ENCODE measurements at places on chromosomes 6 and 20.

DNA sequence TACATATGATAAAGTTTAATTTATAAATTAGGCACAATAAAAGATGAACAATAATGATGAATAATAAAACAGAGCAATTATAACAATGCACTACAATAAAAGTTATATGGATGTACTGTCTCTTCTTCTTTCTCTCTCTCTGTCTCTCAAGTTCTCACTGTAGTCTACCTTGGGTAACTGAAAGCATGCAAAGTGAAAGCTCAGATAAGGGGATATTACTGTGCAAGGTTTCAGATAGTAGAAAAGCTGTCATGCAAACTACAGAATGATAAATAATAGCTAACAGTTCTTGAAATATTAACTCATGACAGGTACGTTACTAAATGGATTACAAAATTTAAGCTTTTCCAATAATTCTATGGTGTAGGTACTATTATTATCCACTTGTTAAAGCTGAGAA, 311.9 kb upstream of the PRDM1 start:
- no peak for DNase-seq
- H3K36me3 ChIP-seq, result no peaks in the 10 kb centered on the region
- no peak overlapping the region for H3K27ac ChIP-seq
- no peaks in the 10 kb centered on the region for H3K27me3 ChIP-seq

- no peaks in the 10 kb centered on the region for H3K4me1 ChIP-seq
- no peak overlapping the region for H3K4me3 ChIP-seq
- H3K36me3 ChIP-seq, result no peaks in the 10 kb centered on the region
- H3K27me3 ChIP-seq, result no peaks in the 10 kb centered on the region
Measured at GRCh38 chr6:89777455-89777854, 42.1 kb downstream of the MDN1 start.

- no peaks in the 10 kb centered on the region for H3K36me3 ChIP-seq
- DNase-seq, result no peak
- no peaks in the 10 kb centered on the region for H3K27me3 ChIP-seq
- H3K4me1 ChIP-seq, result no peaks in the 10 kb centered on the region
- H3K4me3 ChIP-seq, result no peak overlapping the region
- H3K27ac ChIP-seq, result no peak overlapping the region
Measured at GRCh38 chr20:48288930-48289507, 503.7 kb upstream of the SULF2 start.

DNA sequence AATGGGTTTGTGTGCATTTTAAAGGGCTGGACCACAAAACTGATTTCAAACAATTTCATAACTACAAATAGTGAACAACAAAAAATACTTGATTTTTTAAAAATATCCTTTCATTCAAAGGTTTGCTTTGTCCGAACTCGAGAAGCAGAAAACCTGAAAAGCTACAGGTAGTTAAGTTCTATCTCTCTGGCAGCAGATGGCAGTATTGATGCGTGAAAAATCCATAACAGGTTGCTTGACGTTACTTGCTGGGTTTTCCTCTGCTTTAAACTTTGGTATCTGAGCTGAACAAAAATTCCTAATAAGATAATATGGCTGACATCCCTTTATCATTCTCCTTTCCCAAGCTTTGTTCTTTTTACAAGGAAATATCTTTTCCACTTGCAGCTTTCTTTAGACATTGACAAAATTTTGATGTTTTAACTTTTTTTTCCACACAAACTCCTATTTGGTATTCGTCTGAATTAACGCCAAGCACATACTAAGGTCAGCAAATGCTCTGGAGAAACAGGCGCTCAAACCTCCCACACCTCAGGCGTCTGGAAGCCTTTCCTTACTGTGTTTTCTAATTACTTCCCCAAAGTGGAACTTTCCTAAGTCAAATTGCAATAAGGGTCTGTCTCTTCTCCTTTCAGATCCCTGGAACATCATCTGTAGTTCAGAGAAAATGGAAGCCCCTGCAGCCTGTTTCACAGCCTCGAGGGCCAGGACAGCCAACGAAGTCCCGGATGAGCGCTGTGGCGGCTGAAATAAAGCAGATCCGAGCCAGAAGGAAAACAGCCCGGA, 50.3 kb upstream of the GFRAL start:
- no peaks in the 10 kb centered on the region for H3K36me3 ChIP-seq
- no peak for DNase-seq
- no peak overlapping the region for H3K4me3 ChIP-seq
- no peak overlapping the region for H3K27ac ChIP-seq
- no peaks in the 10 kb centered on the region for H3K4me1 ChIP-seq

GRCh38 chr6:155201461-155202226, 62.2 kb upstream of the CLDN20 start:
- no peaks in the 10 kb centered on the region for H3K27me3 ChIP-seq
- no peak for DNase-seq
- H3K36me3 ChIP-seq, result no peaks in the 10 kb centered on the region
- H3K27ac ChIP-seq, result peak overlapping the region; percentile 72
- no peak overlapping the region for H3K4me3 ChIP-seq
- no peaks in the 10 kb centered on the region for H3K4me1 ChIP-seq

DNA sequence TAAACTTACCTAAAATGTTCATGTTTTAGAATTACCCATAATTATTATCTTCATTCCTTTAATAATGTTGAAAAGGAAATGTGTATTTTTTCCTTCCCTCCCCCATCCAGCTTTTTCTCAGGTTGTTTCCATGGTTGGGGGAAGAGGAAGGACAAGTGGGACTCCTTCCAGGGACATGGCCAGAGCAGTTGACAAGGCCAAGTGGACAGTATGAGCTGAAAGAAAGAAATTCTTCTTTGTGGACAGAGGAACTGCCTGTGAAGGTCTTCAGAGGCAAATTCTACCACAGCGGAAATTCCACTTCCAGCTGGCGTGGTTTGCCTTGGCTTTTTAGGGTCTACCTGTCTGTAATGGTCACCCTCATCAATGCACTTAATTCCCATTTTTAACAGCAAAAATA, 33.8 kb downstream of the RIN2 start:
- no peak for DNase-seq
- H3K36me3 ChIP-seq, result no peaks in the 10 kb centered on the region
- H3K27ac ChIP-seq, result no peak overlapping the region

GRCh38 chr20:47258745-47259695, 97.5 kb downstream of the ZMYND8 start:
- peak overlapping the region; percentile 33 for H3K27ac ChIP-seq
- H3K4me1 ChIP-seq, result no peaks in the 10 kb centered on the region
- no peak overlapping the region for H3K4me3 ChIP-seq

GRCh38 chr20:36644706-36645095, 1.3 kb downstream of the SLA2 start:
- H3K4me3 ChIP-seq, result no peak overlapping the region
- no peak overlapping the region for H3K27ac ChIP-seq
- no peaks in the 10 kb centered on the region for H3K4me1 ChIP-seq
- no peaks in the 10 kb centered on the region for H3K27me3 ChIP-seq

GRCh38 chr6:95978230-95978629, 37.5 kb upstream of the FUT9 start:
- no peak for DNase-seq
- H3K4me3 ChIP-seq, result no peak overlapping the region
- H3K36me3 ChIP-seq, result no peaks in the 10 kb centered on the region
- H3K27ac ChIP-seq, result no peak overlapping the region
- no peaks in the 10 kb centered on the region for H3K4me1 ChIP-seq

DNA sequence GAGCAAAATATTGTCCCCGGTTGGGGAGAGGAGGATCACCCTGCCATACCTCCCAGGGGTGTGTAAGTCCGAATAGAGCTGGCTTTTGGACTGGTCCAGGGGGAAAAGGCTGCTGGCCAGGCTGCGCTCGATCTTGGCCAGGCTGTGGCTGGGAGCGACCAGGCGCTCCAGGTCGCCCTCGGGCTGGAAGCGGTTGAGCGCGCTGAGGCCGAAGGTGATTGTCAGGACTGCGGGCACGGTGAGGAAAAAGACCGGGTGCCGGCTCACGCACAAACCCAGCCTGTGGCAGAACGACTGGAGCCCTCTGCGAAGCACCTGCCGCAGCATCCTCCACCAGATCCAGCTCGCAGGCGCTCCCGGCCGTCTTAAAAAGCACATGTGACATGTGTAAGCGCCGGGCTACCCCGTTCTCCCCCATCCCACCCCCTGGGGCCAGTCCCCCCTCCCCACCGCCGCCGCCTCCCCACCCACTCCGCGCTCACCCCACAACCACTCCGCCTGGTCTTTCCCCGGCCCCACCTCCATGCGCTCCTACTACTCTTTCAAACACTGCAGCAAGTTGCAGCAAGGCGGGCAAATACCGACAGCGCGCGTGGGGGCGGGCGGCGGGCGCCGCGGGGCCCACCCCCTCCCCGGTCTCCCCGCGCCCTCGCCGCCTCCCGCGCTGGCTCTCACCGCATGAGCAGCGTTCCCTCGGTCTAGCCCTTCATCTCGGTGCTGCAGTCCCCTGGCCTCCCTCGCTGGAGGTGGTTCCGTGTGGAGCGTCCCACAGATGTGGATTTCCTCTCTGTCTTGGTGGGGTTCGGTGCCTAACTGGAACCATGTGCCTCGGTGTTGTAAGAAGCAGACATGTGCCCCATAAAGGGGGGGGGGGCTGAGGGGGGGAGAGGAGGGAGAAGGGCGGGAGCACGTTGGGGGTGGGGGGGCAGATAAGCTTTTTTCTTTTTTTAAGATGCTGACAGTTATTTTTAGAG, 42.4 kb downstream of the PTCHD4 start:
- H3K27ac ChIP-seq, result no peak overlapping the region
- H3K36me3 ChIP-seq, result no peaks in the 10 kb centered on the region
- no peak for DNase-seq
- H3K27me3 ChIP-seq, result no peaks in the 10 kb centered on the region
- H3K4me3 ChIP-seq, result peak overlapping the region; percentile 43
- H3K4me1 ChIP-seq, result no peaks in the 10 kb centered on the region

DNA sequence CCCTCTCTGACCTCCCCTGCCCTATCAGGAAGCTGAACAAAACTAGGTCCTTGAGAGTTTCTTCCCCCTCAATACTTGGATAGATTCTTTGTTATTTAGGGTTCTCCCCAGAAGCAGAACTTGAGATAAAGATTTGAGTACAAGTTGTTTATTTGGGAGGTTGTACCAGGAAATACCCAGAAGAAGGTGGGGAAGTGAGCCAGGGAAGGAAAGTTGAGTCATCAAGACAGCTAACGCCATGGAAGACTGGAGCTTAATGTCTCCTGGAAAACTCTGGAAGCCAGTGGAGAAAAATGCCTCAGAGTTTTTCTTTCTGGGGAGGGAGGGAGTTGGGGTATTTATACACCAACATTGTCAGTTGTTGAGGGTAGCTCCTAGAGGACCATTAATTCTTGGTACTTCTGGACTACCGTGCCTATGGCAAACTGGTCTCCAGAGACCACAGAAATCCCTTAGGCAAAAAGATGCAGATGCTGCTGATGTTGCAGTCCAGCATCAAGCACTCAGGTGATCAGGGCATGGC, 102.6 kb upstream of the ZFP64 start:
- H3K4me3 ChIP-seq, result no peak overlapping the region
- no peak overlapping the region for H3K27ac ChIP-seq
- no peak for DNase-seq
- no peaks in the 10 kb centered on the region for H3K27me3 ChIP-seq
- no peaks in the 10 kb centered on the region for H3K36me3 ChIP-seq
- H3K4me1 ChIP-seq, result no peaks in the 10 kb centered on the region

DNA sequence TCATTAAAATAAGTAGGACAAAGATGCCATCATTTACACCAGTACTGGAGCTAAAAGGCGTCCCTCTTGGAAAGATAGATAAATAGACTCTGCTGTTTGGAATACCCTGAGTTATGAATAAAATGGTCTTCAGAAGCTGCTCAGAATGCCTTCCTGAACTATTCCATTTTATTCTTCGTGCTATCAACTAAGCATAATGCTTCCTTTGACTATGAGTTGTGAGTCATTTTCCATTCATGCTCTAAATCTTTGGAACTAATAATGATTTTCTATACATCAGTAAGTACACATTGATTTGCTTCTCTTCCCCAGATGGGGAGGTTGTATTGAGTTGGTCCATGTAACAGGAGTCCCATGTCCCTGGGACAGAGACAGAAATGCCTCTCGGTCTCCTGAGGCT, 98.3 kb upstream of the PDE7B start:
- DNase-seq, result no peak
- H3K27ac ChIP-seq, result no peak overlapping the region
- H3K27me3 ChIP-seq, result no peaks in the 10 kb centered on the region

GRCh38 chr6:46453216-46453615, 38.0 kb downstream of the RCAN2 start:
- H3K4me3 ChIP-seq, result no peak overlapping the region
- peaks cover 5% of the 10 kb centered on the region for H3K4me1 ChIP-seq
- no peaks in the 10 kb centered on the region for H3K36me3 ChIP-seq

- H3K4me3 ChIP-seq, result no peak overlapping the region
- no peaks in the 10 kb centered on the region for H3K36me3 ChIP-seq
- no peaks in the 10 kb centered on the region for H3K27me3 ChIP-seq
Measured at GRCh38 chr20:57801581-57801980, 91.8 kb upstream of the PMEPA1 start.

- peaks cover 1% of the 10 kb centered on the region for H3K4me1 ChIP-seq
- H3K27me3 ChIP-seq, result no peaks in the 10 kb centered on the region
- no peaks in the 10 kb centered on the region for H3K36me3 ChIP-seq
- no peak overlapping the region for H3K4me3 ChIP-seq
- DNase-seq, result peak; percentile 33
Measured at GRCh38 chr6:16136621-16137450, 8.0 kb downstream of the MYLIP start.

DNA sequence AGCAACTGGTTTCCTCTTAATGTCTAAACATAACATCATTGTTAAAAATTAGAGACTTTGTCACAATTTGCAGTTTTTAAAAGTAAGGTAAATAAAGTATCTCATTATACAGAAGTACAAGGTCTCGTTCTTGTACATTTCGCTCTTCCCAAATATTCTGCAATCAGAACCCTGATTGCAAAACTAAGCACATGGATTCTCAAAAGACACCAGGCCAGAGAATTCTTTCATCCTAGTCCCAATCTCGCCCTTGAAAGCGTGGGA, 355 bp upstream of the AKAP7 start:
- peak overlapping the region; percentile 78 for H3K4me3 ChIP-seq
- no peak for DNase-seq
- no peaks in the 10 kb centered on the region for H3K36me3 ChIP-seq
- H3K27ac ChIP-seq, result peak overlapping the region; percentile 98

GRCh38 chr20:20754714-20755113, 42.3 kb upstream of the RALGAPA2 start:
- H3K4me1 ChIP-seq, result no peaks in the 10 kb centered on the region
- no peak overlapping the region for H3K27ac ChIP-seq
- no peaks in the 10 kb centered on the region for H3K36me3 ChIP-seq
- H3K27me3 ChIP-seq, result no peaks in the 10 kb centered on the region
- DNase-seq, result no peak

- no peaks in the 10 kb centered on the region for H3K36me3 ChIP-seq
- no peaks in the 10 kb centered on the region for H3K27me3 ChIP-seq
- H3K27ac ChIP-seq, result no peak overlapping the region
- no peak overlapping the region for H3K4me3 ChIP-seq
Measured at GRCh38 chr20:46838011-46838410, 56.6 kb upstream of the EYA2 start.

- H3K4me3 ChIP-seq, result no peak overlapping the region
- H3K27me3 ChIP-seq, result no peaks in the 10 kb centered on the region
- H3K4me1 ChIP-seq, result no peaks in the 10 kb centered on the region
- DNase-seq, result no peak
- peak overlapping the region; percentile 74 for H3K27ac ChIP-seq
Measured at GRCh38 chr20:53080969-53081871, 109.1 kb downstream of the TSHZ2 start.

All from breast epithelium (tissue), 4 donors.